Hindlimb muscle (tissue), 1 donor: ENCODE measurements at places on chromosomes 5 and 9.
A peak's percentile ranks its signal among the peaks of the same experiment; 100 is the strongest.

- peak; percentile 72 for DNase-seq
These were observed 262.5 kb downstream of the ELAVL2 start for GRCh38 chr9:23563517-23563916.

- no peak for DNase-seq
These were observed 2.6 kb upstream of the SNX18 start for GRCh38 chr5:54514841-54515432.

- no peak for DNase-seq
These were observed 42.0 kb downstream of the SFXN1 start for GRCh38 chr5:175520321-175520720.

GRCh38 chr5:107542428-107542827 lies 128.3 kb downstream of the EFNA5 start:
- DNase-seq, result no peak

DNA sequence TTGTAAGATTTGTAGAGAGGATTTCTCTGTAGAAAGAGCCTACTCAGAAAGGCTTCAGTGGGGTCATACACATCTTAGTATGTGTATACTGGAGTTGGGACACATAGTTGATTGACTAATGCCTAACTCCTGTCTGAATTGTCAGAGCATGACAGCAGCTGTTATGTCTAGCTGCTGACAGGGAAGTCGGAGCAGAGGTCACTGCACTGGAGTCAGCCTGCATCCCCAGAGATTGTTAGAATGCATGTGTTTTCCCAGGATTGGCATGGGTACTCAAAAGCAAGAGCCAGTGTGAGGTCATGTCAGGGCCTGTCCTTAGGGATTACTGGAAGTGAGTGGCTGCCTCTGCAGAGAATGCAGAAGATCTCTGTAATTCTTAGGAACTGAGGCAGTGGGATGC lies 82.7 kb downstream of the ITGA1 start:
- DNase-seq, result no peak

- DNase-seq, result no peak
These were observed 8.7 kb upstream of the CYLC2 start for GRCh38 chr9:102986425-102986824.

DNA sequence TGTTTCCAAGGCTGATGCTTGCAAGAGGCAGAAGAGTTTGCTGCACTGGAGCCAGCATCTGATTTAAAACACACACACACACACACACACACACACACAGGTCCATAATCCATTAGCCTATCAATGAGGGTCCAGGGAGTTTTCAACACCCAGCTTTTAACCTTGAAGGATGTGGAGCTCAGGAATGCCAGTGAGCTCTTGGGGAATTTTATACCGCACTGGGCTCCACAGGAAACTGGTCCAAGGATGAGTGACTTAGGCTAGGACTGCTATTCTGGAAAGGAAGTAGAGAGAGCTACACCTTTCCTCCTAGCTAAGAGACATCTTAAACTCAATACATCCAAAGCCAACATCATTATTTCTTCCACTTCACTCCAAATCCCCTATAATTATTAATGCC lies 942 bp upstream of the NRG2 start:
- no peak for DNase-seq

- DNase-seq, result peak; percentile 77
These were observed 564.8 kb upstream of the CLINT1 start for GRCh38 chr5:158423623-158424200.

- no peak for DNase-seq
These were observed 174.5 kb upstream of the MAP3K1 start for GRCh38 chr5:56640763-56641406.

GRCh38 chr5:178730940-178731265 lies 444 bp upstream of the ZNF354A start:
- no peak for DNase-seq

DNA sequence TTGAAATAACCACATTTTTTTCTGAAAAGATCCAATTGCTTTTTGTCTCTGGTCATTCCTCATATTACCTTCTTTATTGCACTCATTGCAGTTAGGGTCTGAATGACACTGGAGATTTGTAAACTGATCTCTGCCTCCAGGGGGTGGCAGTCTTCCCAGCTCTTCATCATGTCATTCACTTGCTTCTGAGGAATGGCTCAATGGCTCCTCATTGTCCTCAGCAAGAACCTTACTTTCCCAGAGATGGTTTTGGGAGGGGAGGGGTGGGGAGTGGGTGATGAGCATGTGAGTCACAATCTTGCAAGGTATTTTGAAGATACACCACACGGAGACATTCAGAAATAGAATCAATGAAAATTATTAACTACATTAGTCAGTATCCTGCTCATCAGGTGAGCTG lies 159.8 kb upstream of the GAS1 start:
- DNase-seq, result no peak

GRCh38 chr5:5432020-5432707 lies 9.7 kb downstream of the ICE1 start:
- DNase-seq, result no peak

GRCh38 chr5:90844931-90845330 lies 286.3 kb downstream of the ADGRV1 start:
- DNase-seq, result no peak

GRCh38 chr5:76590027-76590426 lies 33.2 kb downstream of the F2RL2 start:
- DNase-seq, result no peak

DNA sequence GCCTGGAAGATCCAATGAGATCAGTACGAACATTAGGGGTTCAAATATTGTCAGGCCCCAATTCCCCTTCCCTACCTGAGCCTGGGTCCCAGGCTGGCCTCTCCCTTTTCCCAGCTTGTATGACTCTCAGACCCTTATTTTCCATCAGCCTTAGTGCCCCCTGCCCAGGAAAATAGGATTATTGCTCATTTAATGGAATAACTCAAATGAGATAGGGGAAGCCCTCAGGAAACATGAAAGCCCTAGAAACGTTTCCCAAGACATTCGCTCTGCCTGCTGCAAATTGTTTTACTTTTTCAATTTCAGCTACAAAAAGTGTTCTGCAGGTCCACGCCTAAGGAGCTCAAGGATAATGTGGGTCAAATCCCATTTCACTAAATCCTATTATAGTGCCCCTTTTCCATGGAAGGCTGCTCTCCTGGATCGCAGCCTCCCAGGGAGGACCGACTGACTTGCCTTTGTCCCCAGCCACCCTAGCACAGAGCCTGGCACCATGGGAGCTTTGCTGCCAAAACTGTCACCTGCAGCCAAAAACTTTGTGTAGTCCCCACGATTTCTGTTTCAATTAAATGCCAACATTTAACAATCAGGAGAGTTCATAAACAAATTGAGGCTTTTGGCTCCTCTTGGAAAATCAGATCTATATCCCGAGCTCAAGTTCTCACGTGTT lies 46.9 kb downstream of the THOC3 start:
- DNase-seq, result no peak

- DNase-seq, result no peak
These were observed 73.8 kb downstream of the C9orf50 start for GRCh38 chr9:129547063-129547462.

DNA sequence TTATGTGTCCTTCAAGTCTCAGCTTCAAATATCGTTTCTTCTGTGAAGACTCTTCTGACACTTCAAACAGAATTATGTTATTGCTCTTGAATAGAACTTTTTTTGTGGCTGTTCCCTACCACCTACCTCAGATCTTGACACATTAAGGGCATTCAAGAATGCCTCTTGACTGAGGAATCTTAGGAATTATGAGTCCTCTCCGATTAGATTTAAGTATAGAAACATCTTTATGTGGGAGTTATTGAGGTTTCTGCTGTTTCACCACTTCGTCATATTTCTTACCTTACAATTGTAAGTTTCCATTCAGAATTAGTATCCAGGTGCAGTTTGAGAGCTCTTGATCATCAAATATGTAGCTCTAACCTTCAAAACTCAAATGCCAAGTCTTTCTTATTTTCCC lies 324.2 kb upstream of the NUDT12 start:
- no peak for DNase-seq

DNA sequence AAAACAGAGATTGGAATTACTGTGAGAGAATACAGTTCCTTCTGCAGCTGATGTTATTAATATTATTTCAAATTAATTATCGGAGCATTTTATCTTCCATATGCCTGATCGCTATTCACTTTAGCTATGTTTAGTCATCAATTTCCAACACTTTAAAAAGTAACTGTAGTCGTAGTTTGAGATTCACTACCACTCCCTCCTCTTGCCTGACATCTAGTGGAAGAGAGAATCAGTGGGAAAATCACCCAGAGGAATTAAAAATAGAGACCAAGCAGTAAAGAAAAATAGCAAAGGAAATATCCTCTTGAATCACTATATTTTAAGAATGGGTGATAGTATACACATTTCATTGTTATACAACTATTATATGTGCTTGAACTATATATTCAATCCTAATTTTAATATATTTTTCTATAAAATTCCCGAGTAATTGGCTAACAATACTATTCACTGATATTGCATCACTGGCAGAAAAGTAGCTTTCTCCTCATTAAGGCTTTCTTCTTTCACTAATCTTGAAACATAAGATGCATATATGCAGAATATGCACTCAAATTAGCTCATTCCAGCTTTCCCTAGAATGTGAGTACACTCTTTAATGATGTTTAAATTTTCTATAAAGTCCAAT lies 708.7 kb downstream of the CDH9 start:
- no peak for DNase-seq

- no peak for DNase-seq
These were observed 1.5 kb downstream of the NSMF start for GRCh38 chr9:137457406-137458193.

DNA sequence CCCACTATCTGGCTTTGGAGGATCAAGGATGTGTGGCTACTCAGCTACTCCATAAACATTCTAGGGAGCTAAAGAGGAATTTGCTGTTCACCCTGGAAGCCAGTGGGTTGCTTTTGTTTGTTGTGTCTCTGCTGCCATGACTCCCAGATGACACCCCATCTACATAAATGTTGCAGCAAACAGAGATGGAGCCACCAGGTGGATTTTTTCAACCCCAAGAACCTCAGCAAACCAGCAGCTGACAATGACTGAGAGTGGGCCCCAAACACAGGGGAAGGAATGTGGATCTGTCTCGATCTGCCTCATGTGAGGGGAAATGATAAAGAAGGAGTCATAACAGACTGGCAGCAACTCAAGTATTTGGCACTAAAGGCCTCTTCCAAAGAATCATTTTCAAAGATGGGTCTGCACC lies 132.7 kb upstream of the TNC start:
- no peak for DNase-seq

- peak; percentile 24 for DNase-seq
These were observed 117.4 kb downstream of the GCNT1 start for GRCh38 chr9:76576344-76576743.

DNA sequence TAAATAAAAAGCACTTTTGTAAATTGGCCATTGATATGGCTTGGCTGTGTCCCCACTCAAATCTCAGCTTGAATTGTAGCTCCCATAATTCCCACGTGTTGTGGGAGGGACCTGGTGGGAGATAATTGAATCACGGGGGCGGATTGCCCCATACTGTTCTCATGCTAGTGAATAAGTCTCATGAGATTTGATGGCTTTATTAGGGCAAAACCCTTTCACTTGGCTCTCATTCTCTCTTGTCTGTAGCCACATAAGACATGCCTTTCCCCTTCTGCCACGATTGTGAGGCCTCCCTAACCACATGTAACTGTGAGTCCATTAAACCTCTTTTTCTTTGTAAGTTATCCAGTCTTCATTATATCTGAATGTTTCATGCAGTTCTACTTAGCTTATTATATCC lies 153.2 kb downstream of the TARS1 start:
- no peak for DNase-seq
